Stimulated activated CD4-positive, alpha-beta T cell treated with anti-CD3 and anti-CD28 coated beads, TNF-alpha, amount 100 ng/mL, for 1 hour (primary cell): ENCODE measurements at places on chromosomes 16 and 17.

- no peak for DNase-seq
Observed at GRCh38 chr17:73163043-73163442, 1.8 kb upstream of the SSTR2 start.

- DNase-seq: no peak
Observed at GRCh38 chr16:24208710-24209109, 47.4 kb upstream of the CACNG3 start.

GRCh38 chr17:65509032-65509431 is 52.4 kb downstream of the AXIN2 start:
- no peak for DNase-seq

GRCh38 chr17:76384987-76385891 is 830 bp downstream of the SPHK1 start:
- DNase-seq: no peak

- DNase-seq: no peak
Observed at GRCh38 chr17:40481106-40481505, 20.3 kb downstream of the TNS4 start.

DNA sequence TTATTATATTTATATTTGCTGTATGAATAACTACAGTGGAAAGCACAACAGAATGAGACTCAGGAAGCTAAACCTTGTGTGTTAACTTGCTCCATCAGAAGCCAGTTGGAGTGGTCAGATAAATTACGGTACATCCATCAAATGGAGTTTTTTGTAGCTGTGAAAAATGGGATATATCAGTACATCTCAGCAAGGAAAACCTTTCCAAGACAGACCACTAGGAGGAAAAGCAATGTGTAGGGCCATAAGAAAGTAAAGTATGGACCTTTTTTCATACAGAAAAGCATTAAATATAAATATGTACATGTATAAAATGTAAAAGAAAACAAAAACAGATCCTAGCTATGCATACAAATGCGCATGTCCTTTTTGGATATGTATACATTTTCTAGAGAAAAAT is 403.8 kb upstream of the CDH11 start:
- no peak for DNase-seq

DNA sequence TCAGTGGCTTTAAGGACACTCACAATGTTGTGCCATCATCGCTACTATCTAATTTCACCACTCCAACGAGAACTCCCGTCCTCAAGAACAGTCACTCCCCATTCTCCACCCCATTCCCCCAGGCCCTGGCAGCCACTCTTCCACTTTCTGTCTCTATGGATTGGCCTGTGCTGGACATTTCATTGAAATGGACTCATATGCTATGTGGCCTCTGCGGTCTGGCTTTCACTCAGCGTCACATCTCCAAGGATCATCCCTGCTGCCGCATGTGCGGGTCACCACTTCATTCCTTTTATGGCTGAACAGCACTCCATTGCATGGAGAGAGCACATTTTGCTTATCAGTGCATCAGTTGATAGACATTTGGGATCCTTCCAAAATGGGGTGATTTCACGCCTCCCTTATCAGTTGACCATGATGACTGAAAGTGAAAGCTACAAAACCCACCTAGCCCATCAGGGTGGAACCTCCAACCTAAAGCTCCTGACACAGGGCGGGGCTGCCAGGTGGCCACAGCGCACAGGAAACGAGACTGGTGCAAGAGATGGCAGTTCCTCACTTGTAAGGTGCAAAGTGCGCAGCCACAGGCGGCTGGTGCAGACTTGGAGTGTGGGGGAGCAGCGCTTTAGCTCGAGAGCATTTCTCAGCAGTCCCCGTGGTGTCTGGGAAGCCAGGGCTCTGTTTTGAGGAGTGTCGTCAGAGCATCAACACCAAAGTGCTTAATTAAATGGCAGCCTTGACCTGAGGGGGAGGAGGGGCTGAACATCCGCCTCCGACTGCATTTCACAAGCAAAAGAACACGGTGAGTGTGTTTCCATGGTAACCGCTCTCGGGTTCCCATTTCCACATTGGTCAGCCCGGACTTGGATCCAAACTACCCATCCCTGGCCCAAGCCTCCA is 23.8 kb downstream of the COTL1 start:
- DNase-seq: peak; percentile 53

DNA sequence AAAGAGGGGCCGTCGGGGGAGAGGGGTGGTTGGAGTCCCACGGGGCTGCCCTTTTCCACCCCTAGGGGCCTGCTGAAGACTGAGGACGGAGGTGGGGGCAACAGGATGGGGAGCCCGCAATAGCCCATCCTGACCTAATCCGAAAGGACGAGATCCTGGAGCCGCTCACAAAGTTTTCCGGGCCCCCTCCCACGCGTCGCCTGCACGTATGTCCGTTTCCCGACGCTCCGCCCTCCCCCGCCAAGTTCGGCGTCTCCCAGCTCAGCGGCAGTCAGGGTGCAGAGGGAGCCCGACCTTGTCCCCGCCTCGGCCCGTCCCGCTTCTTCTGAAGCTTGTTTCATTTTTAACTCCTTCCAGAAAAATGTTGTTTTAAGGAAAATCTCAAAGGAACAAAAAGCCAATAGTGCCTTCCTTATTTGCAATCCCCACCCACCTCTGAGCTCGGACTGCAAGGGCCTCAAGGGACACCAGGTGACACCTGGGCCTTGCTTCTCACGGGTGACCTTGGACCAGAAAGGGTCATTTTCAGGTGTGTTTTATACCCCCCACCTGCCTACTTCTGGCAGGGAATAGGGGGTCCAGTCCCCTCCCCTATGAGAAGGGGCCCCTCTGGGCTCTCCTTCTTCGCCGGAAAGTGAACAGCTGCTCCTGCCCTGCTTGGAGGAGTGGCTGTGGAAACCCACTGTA is 3.4 kb upstream of the ZNF423 start:
- no peak for DNase-seq

GRCh38 chr17:13024526-13025257 is 6.9 kb upstream of the ELAC2 start:
- peak; percentile 53 for DNase-seq

DNA sequence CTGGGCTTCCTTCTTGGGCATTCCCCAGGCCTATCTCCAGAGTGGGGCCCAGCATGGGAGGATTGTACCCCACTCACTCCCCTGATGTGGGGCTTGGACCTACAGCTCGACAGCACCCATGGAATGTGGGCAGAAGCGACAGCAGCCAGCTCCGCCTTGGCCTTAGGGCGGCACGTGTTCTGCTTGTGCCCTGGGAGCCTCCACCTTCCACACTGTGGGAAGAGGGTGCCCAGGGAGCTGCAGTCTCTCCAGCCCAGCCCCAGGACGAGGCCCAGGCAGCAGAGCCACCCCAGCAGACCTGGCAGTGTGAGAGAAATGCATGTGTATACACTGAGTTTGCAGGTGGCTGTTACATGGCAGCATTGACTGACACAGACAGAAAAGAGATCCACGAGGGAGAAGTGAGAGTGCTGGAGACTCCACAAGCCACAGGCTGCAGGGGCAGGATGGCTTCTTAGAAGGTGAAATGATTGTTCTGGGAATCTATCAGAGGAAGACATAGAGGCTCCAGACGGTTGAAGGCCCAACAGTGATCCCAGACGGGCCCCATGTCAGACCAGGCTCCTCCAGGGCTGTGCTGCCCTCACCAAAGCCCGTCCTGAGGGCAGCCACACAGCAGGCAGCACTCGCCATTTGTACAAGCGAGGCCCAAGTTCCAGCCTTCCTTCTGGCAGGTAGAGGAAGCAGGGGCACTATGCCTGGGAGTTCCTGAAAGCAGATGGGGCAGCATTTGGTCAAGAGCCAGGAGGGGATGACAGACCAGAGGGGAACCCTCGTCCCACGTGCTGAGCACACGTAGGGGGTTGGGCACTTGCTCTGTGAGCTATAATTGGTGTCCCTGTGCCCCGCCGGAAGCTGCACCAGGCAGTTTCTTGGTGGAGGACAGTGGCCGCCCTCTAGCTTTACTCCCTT is 2.8 kb upstream of the DNASE1 start:
- no peak for DNase-seq

DNA sequence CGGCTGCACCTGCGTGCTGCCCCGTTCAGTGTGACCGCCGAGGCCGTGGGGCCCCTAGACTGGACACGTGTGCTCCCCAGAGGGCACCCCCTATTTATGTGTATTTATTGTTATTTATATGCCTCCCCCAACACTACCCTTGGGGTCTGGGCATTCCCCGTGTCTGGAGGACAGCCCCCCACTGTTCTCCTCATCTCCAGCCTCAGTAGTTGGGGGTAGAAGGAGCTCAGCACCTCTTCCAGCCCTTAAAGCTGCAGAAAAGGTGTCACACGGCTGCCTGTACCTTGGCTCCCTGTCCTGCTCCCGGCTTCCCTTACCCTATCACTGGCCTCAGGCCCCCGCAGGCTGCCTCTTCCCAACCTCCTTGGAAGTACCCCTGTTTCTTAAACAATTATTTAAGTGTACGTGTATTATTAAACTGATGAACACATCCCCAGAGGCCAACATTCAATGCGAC is 1.7 kb downstream of the IL17C start:
- DNase-seq: no peak

DNA sequence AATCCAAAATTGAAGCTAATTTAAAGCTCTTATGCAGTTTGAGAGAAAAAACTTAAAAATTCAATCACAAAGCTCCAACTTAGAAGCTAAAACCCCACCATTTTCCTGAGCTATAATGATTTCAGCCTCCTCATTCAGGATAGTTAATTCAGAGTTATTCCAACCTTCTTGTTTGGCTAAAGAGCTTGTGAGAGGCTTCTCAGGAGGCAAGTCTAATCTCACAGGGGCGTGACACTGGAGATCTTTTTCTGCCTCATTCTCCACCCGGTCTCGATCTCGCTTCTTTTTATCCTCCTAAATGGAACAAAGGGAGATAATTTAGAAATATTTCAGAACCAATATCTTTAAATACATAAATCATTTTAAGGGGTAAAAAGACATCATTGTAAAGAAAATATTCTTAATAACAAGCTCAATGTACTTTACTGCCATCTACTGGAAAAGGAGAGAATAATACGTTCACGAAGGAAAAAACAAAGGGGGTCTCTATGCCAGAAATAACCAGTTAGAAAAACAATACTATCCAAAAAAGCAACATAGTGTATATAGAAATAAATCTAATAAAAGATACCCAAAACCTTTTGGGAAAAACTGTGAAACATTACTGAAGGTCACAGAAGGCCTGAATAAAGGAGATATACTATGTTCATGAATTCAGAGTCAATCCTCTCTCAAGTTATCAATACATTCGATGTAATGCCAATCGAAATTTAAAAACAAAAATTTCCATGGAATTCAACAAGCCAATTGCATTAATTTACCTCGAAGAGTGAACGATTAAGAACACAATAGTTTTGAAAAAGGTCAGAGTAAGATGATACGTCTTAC is 13.9 kb downstream of the BRD7 start:
- no peak for DNase-seq
